ENCODE measurements at places on chromosomes 4 and X. TPM values are rescaled to one million over a fixed set of nuclear protein-coding genes. Genes with fewer than 3 reads are reported as not detected.
A peak's percentile ranks its signal among the peaks of the same experiment; 100 is the strongest.

The STATH gene
- not detected for total RNA-seq

The ARHGAP10 gene
- 4.6 TPM for total RNA-seq

The LRIT3 gene
- total RNA-seq = 0.95 TPM

The UGT2B7 gene
- not detected for total RNA-seq

The NXF2B gene
- total RNA-seq = 1.5 TPM

The ZNF41 gene
- total RNA-seq = 5.7 TPM

The FMR1NB gene
- not detected for total RNA-seq

The UNC5C gene
- 0.97 TPM for total RNA-seq

The ARHGEF38 gene
- not detected for total RNA-seq

The SPANXN5 gene
- total RNA-seq = not detected

The RHOH gene
- total RNA-seq = 20.4 TPM

The DRP2 gene
- total RNA-seq = 1.6 TPM

The NHSL2 gene
- 57.6 TPM for total RNA-seq

GRCh38 chrX:35150642-35151239, 208.1 kb downstream of the FAM47B start:
- DNase-seq = no peak

GRCh38 chr4:152935631-152936445, at the start of gene FHDC1:
Gene FHDC1 (plus strand): TSS chr4:152936323. CDS start chr4:152943058, 6,735 bp downstream.
- peak; percentile 39 for DNase-seq

GRCh38 chr4:173159791-173160190, 8.8 kb upstream of the GALNT7 start:
- no peak for DNase-seq

- peak; percentile 4 for DNase-seq
These were observed 128.8 kb upstream of the GPC4 start for GRCh38 chrX:133544115-133544514.

DNA sequence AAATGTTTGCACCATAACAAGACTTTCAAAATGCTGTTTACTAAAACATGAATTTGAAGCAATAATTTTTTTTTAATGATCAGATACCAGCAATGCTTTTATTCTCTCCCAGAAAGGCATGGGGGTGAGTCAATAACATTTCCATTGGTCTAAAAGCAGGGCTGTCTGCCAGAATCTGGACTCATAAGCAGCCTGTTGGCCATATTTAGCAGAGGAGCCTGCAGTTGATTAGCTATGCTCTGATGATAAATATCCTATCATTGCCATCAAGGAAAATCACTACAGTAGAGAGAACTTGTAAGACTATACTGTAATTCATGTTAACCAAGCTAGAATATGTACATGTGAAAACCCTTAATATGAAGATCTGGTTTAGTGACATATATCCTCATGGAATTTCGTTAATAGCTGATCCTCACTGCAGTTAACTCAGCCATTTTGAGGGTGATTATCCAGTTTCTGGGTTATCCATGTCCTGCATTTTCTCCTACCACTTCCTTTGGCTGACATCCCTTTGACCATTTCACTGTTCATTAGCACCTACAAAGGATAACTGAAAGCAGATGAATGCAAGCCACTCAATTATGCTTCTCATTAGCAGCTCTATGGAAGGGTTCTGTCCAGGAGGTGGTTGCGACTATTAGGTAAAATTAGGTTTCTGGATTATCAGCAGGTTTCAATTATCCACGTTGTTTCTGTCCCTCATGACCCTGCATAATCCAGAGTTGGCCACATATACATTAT, 72.9 kb upstream of the DIAPH2 start:
- no peak for DNase-seq

- DNase-seq = no peak
These were observed 15.5 kb downstream of the NKX3-2 start for GRCh38 chr4:13528821-13529127.

GRCh38 chrX:24268786-24269185, 45.1 kb downstream of the SUPT20HL2 start:
- DNase-seq = no peak

GRCh38 chrX:46849933-46850332, 13.1 kb downstream of the RP2 start:
- DNase-seq = no peak

- DNase-seq = no peak
These were observed 202.4 kb downstream of the CHIC2 start for GRCh38 chr4:53861856-53862610.

DNA sequence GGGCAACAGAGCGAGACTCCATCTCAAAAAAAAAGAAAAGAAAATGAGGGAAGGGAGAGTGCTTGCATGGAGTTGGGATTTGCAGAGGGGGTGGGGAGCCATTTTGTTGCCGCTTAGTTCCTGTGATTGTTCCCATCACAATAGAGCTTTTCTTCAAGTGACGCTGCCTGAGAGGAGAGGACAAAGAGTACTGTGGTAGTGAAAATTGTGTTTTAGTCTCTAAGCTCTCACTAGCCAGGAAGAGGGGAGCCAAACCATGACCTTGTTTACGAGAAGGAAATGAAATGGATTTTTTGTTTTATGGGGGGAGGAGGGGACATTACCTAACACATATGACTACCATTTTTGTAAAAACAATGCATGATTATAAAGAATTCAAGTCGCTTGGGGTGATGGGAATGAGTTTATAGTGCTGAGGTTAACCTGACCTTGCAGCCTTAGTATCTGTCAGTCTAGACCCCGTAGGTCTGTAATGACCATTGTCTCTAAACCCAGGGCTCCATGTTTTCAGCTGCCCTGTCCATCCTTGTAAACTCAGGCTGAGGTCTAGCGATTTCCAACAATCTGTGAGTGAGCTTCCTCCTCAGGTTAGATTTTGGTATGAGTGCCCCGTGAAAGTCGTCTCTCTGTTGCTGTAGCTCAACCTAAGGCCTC, 18.8 kb downstream of the SRD5A3 start:
- peak; percentile 46 for DNase-seq

DNA sequence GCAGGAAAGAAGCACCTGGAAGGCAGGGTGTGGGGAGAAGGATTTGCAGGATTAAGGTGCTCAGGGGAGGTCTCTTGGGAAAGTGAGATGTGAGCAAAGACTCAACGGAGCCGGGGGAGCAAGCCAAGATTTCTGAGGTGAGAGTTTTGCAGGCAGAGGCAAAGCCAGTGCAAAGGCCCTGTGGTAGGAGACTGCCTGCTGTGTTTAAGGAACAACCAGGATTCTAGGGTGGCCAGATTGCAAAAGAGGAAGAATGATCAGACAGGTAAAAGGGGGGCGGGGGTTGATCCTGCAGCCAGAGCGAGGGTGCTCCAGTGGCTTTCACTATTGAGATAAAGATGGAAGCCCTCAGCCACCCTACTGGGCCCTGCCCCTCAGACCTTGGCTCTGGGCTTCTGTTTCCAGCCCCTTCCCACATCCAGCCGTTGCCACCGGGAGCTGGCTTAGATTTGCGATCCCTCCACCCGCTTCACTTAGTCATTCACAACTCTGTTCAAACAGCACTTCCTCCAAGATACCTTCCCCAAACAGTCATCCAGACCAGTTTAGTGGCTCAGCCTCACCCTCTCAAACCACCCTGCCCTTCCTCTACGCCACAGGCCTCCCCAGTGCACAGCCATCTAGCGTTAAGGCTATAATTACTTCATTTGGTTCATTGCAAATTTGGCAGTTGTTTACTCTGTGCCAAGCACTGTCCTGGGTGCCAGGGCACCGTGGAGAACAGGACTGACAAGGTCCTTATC, 23.3 kb upstream of the BCOR start:
- no peak for DNase-seq

- DNase-seq = no peak
These were observed 27.9 kb upstream of the SPP1 start for GRCh38 chr4:87947381-87948160.

- no peak for DNase-seq
These were observed 63.5 kb upstream of the EMCN start for GRCh38 chr4:100581337-100581736.

DNA sequence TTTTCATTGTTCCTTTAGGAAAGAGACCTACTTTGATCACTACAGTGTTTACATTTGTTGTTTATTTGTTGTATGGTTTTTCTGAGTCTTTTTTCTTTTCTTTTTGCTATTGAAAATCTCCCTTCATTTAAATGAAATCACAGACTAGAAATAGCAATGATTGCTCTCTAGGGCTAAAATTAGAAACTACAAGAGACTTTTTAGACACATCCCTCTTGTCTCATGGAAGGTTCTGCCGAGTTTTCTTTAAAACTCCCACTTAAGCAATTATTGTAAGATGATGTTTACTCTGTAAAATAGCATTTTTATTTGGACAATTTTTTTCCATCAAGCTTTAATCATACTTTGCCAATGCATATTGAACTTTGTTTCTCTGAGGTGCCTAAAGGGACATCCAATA, 136.6 kb downstream of the PALLD start:
- DNase-seq = no peak

DNA sequence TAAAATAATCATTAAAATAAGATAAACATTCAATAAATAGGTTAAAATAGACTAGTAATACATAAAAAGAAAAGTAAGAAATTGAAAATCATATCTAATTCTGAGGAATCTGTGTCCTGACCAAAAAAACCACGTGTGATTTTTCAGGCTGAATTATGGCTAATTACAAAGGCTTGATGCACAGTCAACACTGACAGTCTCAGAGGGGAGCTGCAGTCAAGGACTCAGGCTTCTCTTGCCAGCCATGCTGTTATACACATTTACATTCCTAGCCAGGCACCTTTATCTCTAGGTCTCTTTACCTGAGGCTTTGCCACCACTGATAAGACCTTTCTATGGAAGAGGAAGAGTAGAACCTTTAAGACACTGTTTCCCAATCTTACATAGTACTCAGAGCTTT, 1737.7 kb upstream of the PCDH10 start:
- DNase-seq = no peak

- DNase-seq = no peak
These were observed 5.8 kb upstream of the TMEM31 start for GRCh38 chrX:103704863-103705262.

DNA sequence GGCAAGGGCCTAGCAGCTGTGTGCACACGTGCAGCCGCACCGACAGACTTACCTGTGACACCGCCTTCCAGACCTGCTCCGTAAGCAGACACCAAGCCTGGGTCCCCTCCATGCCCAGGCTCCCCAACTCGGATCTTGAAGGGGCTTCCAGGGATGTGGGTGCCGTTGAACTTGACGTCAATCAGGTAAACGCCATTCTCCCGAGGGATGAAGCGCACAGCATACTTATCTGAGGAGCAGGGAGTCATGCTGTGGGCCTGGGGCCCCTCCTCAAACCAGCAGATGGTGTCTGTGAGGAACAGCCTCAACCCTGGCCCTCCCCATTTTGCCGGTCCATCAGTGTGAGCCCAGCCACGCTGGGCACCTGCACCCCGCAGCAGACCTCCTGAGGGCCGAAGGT, 24.5 kb downstream of the FLNA start:
- no peak for DNase-seq

DNA sequence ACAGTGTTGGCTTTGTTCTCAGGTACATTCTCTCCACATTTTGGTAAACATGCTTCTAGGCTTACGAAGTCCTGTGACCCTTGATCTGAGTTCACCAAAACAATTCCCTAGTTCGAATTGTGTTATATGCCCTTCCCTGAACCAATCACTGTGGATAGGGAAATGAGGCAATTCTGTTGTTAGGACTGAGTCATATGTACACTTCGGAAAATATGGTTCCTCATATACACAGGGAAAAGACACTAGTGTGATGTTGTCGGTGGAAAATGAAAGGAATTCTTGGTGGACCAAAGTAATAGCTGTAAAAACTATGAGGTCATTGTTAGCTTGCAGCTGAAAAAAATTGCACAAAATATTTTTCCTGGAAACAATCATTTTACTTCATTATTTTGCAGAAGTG, 46.6 kb upstream of the MAGEC2 start:
- no peak for DNase-seq

- no peak for DNase-seq
These were observed 670 bp downstream of the PAPSS1 start for GRCh38 chr4:107719207-107719921.

GRCh38 chr4:15262396-15262795, 165.4 kb upstream of the C1QTNF7 start:
- no peak for DNase-seq

- DNase-seq = no peak
These were observed 105.2 kb downstream of the ATP10D start for GRCh38 chr4:47590325-47590724.

- no peak for DNase-seq
These were observed 12.0 kb upstream of the IL13RA2 start for GRCh38 chrX:115029440-115029839.

- no peak for DNase-seq
These were observed 172.0 kb downstream of the FSTL5 start for GRCh38 chr4:161991811-161992210.

- no peak for DNase-seq
These were observed 338.3 kb upstream of the GALNT7 start for GRCh38 chr4:172830295-172830764.

- no peak for DNase-seq
These were observed 6.8 kb upstream of the G3BP2 start for GRCh38 chr4:75679876-75680575.

DNA sequence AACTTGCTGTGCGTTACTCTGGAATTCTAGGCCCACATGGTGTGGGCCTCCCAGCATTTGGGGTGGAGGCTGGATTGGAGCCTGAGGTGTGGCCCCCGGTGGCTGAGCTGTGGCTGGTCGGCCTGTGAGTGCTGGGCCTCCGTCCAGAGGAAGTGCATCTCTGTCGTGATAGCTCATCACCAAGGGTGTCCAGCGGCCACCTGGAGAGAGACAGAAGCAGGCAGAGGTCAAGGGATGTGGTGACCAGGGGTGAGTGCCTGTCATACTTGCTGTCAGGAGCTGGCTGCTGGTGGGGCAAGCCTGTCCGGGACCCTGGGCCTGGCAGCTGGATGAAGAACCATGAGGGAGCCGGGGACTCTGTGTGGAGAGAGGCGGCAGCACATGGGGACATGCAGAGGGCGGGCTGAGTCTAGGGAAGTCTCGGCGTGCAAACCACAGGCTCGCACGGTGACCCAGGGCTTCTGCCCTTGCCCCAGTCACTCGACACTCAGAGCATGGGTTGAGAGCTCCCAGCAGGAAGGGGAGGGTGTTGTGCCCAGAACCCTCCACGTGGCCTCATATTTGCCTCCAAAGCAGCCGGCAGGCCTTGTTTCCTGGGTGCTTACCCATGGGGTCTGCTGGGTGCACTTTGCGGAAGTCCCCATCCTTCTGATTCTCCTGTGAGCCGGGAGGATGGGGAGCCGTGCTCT, 6.2 kb downstream of the SORCS2 start:
- no peak for DNase-seq

GRCh38 chr4:109440948-109441347, 7.3 kb downstream of the SEC24B start:
- no peak for DNase-seq
